ENCODE measurements at places on chromosomes 2 and 18. TPM values are rescaled to one million over a fixed set of nuclear protein-coding genes. Genes with fewer than 3 reads are reported as not detected.

The TMEM182 gene
- 32.9 TPM for polyA plus RNA-seq

The RBBP8 gene
- 7.4 TPM for polyA plus RNA-seq

The ACKR3 gene
- not detected for polyA plus RNA-seq

The SAP130 gene
- 5.7 TPM for polyA plus RNA-seq

The LOXHD1 gene
- polyA plus RNA-seq: not detected

The MARCHF4 gene
- 0.17 TPM for polyA plus RNA-seq

The MAPRE2 gene
- polyA plus RNA-seq: 160 TPM

The VWA3B gene
- polyA plus RNA-seq: 0.04 TPM

Measured in Purkinje cell (primary cell).